ENCODE measurements at places on chromosomes 2 and 18. TPM values are rescaled to one million over a fixed set of nuclear protein-coding genes. Genes with fewer than 3 reads are reported as not detected.

ELOA2 gene
- not detected for total RNA-seq

IL36B gene
- total RNA-seq: not detected

POTEC gene
- total RNA-seq: not detected

HOXD13 gene
- total RNA-seq: not detected

PDCD1 gene
- total RNA-seq: not detected

DYNAP gene
- not detected for total RNA-seq

ERICH2 gene
- total RNA-seq: not detected

IL36A gene
- not detected for total RNA-seq

GPR39 gene
- 15.3 TPM for total RNA-seq

SCYGR3 gene
- total RNA-seq: not detected

GREB1 gene
- total RNA-seq: 0.65 TPM

CNGA3 gene
- 0.12 TPM for total RNA-seq

DRC1 gene
- total RNA-seq: 0.24 TPM

REG3A gene
- not detected for total RNA-seq

ERMN gene
- 0.73 TPM for total RNA-seq

ARHGAP15 gene
- 0.49 TPM for total RNA-seq

PAX8 gene
- total RNA-seq: 19.8 TPM

MOCOS gene
- total RNA-seq: 14.5 TPM

RNASEH1 gene
- 27.6 TPM for total RNA-seq

EN1 gene
- 22.9 TPM for total RNA-seq

AQP12B gene
- not detected for total RNA-seq

MOGAT1 gene
- not detected for total RNA-seq

DNAH7 gene
- total RNA-seq: 0.97 TPM

AFF3 gene
- 4.0 TPM for total RNA-seq

RAB6C gene
- not detected for total RNA-seq

ARHGAP25 gene
- total RNA-seq: 1.3 TPM

TUBA3E gene
- total RNA-seq: not detected

ZNF236 gene
- 18.3 TPM for total RNA-seq

STARD6 gene
- total RNA-seq: not detected

MALL gene
- 2.1 TPM for total RNA-seq

TRIM43 gene
- total RNA-seq: not detected

GNLY gene
- not detected for total RNA-seq

MC5R gene
- not detected for total RNA-seq

GPD2 gene
- 48.6 TPM for total RNA-seq

PASK gene
- 91.1 TPM for total RNA-seq

PREB gene
- total RNA-seq: 43.2 TPM

AOX1 gene
- total RNA-seq: 81.1 TPM

WDR35 gene
- total RNA-seq: 15.1 TPM

MROH2A gene
- total RNA-seq: not detected

SLC40A1 gene
- total RNA-seq: 6.3 TPM

VIT gene
- total RNA-seq: 28.7 TPM

HAAO gene
- 7.0 TPM for total RNA-seq

CRYGB gene
- not detected for total RNA-seq

CRYGC gene
- not detected for total RNA-seq

IL37 gene
- total RNA-seq: not detected

CYP1B1 gene
- total RNA-seq: 157 TPM

PSD4 gene
- 13.6 TPM for total RNA-seq

FAP gene
- 195 TPM for total RNA-seq

SLC5A7 gene
- total RNA-seq: not detected

CAPN14 gene
- 0.32 TPM for total RNA-seq

SERPINB4 gene
- total RNA-seq: not detected

All from hair follicle dermal papilla cell (primary cell).